B cell (primary cell): ENCODE measurements at places on chromosomes 2 and 18.
A peak's percentile ranks its signal among the peaks of the same experiment; 100 is the strongest.

- no peak for DNase-seq
These were observed 1.8 kb upstream of the BOK start for GRCh38 chr2:241556746-241557145.

GRCh38 chr2:17470855-17471641, 47.2 kb downstream of the RAD51AP2 start:
- no peak for DNase-seq

- DNase-seq: no peak
These were observed 138.9 kb upstream of the KLHL14 start for GRCh38 chr18:32911660-32912284.

GRCh38 chr2:215493376-215493775, 57.5 kb upstream of the FN1 start:
- no peak for DNase-seq

GRCh38 chr2:223523551-223524001, 78.6 kb downstream of the SCG2 start:
- DNase-seq: no peak

GRCh38 chr2:109638795-109639194, 24.6 kb downstream of the SOWAHC start:
- no peak for DNase-seq

DNA sequence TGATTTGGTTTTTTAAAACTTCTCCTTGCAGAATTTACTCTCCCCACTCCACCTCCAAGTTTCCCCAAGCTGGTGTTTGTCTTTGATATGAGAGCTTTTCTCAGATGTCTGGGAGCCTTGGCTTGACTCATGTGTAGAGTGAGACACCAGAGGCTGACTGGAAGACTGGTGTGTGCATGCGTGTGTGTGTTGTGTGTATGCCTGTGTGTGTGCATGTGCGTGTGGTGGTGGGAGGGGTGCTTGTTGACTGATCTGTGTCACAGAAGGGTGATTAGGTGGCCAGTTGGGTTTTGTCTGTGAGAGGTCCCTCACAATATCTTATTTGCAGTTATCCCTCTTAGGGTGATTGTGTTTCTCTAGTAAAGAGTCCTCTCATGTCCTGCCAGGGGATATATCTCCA, 50.5 kb upstream of the HPCAL1 start:
- DNase-seq: no peak

DNA sequence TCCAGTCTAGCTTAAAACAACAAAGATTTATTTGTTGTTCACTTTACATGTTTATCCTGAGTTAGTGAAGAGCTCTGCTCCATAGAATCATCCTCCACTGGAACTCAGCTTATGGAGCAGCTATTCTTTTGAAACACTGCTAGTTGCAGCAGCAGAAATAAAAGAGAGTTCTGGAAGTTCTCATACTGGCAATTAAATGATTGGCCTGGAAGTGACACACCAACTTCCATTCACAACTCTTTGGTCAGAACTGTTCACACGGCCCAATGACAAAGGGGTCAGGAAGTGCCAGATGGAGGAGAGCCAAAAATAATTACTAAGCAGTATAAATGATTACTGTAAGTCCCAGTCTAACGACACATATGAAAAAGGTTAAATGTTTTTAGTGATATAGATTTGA, 39.1 kb downstream of the FBXO11 start:
- no peak for DNase-seq

DNA sequence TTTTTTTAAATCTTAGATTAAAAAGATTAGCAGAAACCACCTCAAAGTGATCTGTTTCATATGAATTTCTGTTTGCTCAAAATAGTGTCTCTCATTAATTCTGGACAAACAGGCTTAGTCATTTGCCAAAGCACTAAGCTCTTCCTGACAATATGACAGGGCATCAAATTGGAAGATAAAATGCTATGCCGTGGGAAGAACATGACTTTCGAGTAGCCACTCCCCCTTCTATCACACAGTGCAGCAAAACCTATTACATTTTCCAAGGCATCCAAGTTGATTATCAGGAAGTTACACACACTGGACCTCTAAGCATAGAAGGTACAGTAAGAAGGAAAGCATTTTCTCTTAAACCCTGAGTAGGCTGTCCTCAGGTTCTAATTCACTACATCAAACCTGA, 89.5 kb downstream of the STK39 start:
- DNase-seq: no peak

DNA sequence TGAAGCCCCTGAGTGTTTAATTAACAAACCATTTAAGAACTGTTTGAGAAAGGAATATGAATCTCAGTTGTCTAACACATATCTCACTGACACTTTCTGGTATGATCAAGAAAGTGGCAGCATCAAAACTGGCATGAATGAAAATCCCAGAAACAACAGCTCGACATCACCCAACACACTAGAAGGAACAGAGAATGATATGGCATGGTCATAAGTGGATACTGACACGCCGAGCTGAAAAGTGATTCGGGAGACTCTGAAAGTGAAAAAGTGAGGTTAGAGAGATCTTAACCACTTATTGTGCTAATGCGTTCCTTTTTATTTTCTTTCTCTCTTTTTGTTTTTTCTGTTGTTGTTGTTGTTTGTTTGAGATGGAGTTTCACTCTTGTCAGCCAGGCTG, 37.9 kb downstream of the MRPL35 start:
- no peak for DNase-seq

DNA sequence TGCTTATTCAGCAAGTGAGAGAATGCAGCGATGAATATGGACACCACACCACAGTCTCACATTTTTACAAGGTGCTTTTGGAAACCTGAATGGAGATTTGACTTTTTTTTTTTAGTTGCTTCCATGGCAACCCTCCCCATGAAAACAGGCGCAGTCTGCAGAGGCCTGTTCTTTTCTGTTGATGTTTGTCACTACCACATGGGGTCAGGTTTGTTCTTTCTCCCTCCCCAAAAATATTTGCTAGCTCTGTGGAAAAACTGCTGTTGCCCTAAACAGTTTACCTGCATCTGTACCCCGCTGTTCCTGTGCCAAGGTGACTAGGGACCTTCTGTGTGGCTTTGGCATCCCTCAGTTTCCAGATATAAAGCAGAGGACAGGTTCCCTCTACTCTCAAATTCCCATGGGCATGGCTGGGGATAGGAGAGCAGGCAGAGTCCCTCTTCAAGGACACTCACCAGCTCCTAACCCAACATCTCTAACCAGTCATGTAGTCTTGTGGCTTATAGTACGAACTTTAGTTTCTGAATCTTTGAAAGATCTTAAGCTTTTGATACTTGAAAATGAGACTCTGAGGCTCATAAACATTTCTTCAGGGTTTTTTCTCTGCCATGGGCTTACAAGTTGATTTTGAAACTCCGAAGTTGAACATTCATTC, 14.7 kb upstream of the MAPRE2 start:
- peak; percentile 64 for DNase-seq

GRCh38 chr2:6031200-6031867, 339.1 kb downstream of the SOX11 start:
- DNase-seq: no peak

- DNase-seq: no peak
These were observed 64.9 kb downstream of the ZCCHC2 start for GRCh38 chr18:62587689-62588088.

GRCh38 chr2:7111626-7112025, 194.4 kb downstream of the RNF144A start:
- no peak for DNase-seq
